ENCODE measurements at places on chromosomes 2 and 18.

DNA sequence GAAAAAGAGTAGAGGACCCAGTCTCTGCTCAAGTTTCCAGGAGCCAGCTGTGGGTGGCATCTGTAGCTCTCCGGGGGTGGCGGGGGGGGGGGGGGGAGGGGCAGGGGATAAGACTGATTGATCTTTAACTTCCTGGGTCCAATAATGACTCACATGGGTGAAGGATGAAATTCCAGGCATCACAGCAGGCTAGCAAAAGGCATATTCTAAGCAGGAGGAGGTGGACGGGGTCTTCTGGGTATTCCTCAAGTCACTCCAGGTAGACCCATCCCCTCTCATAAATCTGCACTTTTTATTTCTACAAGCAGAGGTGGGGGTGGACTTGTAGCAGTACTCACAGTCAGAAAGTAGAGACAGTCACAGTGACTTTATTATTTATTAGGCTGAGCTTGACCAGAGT, 85.5 kb upstream of the TMEM247 start:
- DNase-seq = no peak

DNA sequence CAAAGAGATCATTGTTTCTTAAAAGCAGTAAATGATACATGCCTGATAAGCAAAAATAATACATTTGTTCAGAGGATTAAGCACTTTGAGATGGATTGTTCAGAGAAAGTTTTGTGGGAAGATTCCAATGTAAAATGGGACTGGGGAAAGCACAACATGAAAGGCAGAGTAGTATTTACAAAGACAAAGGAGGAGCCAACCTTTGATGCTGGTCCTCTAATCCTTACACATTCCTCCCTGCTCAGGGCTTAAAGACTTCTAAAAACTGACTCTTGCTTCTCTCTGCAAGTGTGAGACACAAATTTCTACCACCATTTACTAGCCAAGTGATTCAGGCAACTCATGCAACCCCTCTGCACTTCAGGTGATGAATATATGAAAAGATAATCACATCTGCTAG, 47.2 kb upstream of the REG3G start:
- DNase-seq = peak; percentile 43

DNA sequence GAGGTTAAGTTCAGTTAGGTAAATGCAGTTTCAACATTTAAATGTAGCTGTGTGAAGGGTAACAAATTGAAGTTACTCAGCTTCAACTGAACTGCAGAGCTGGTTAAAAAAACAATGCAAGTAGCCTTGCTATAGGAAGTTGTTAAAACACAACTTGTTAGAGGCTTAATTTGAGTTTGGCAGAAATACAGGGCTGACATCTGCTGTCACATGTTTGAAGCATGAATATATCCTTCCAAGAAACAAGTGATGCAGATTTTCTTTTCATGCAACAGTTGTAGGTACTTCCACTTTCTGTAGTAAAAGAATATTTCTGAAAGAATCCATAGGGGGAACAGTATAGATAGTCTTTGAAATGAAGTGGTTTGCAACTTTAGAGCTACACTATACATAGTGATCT, 208.7 kb upstream of the RASGRP3 start:
- no peak for DNase-seq

- DNase-seq = peak; percentile 9
Observed at GRCh38 chr2:166419616-166419934, 43.8 kb upstream of the SCN9A start.

DNA sequence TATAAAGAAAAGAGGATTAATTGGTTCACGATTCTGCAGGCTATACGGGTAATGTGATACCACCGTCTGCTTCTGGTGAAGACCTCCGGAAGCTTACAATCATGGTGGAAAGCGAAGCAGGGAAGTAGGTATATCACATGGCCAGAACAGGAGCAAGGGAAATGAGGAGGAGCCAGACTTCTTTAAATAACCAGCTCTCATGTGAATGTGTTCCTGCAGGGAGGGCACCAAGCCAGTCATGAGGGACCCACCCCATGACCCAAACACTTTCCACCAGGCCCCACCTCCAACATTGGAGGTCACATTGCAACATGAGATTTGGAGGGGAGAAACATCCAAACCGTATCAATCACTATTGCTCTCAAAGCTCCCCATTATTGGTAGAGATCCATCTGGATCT, 61.8 kb downstream of the EFEMP1 start:
- no peak for DNase-seq

DNA sequence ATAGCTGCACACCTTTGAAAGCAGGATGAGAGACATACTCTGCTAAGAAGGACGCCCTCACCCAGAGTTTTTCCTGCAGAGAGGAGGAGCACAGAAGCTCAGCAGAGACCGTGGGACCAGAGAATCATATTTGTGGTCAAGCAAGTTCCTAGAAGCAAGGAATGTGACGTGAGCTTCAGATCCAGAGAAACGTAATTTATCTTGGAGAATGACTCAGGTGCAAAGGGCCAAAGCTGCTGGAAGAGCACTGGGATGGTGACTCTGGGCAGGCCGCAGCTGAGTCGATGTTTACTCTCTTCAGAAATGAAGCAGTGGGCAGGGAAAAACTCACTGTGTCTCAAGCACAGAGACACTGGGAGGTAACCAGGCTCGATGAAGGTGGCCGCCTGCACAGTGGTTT, 50.1 kb upstream of the IGFBP2 start:
- no peak for DNase-seq

DNA sequence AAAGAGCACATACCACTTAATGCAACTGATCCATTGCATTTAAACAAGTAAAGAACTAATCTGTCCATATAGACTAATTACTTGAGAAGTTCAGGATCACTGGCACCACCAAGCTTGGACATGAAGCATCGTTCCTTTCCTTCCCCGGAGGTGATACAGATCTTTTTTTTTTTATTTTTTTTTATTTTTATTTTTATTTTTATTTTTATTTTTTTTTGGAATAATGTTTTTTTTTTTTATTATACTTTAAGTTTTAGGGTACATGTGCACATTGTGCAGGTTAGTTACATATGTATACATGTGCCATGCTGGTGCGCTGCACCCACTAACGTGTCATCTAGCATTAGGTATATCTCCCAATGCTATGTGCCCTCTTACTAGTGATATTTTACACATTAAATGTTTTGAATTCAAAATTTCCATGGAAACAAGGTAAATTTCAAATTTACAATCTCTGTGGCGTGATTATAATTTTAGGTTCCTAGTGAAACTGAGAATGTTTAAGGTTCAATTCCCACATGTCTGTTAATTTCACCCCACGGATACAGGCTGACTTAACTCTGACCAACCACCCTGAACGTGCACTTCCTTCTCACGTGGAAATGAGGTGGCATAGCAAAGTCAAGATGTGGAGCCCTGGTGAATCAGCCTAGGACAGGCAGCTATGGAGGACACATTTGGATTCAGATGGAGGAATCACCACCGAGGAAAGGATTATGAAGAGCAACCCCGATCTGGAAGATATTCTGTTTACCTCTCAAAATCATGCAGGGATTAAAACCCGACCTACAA, 101.6 kb upstream of the THOC1 start:
- no peak for DNase-seq

GRCh38 chr2:68722712-68723111, 11.9 kb upstream of the ARHGAP25 start:
- DNase-seq = no peak

DNA sequence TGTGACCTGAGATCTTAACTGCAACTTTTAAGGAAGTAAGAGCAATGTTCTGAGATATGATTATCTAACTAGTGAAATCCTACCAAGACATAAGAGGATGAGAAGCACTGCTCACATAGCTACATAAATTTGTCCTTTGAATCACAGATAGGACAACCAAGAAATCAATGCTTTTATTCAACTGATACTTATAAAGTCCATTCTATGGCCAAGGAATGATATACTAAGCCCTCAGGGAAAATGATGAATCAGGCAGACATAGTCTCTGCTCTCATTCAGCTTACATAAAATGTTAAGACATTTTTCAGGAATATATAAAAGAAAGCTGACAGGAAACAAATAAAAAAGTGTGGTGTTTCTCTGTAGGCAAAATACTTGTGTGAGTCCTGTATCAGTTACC, 39.1 kb downstream of the PGAP1 start:
- DNase-seq = no peak

GRCh38 chr2:207337234-207338219, 171.8 kb upstream of the KLF7 start:
- no peak for DNase-seq

- no peak for DNase-seq
Observed at GRCh38 chr2:119218478-119219064, 5.1 kb upstream of the STEAP3 start.

- no peak for DNase-seq
Observed at GRCh38 chr2:230932556-230933511, 7.8 kb upstream of the GPR55 start.

Measured in neuronal stem cell (in vitro differentiated cells).